ENCODE measurements at places on chromosomes 13 and 19.

GRCh38 chr19:18785179-18786124 is 5.7 kb downstream of the COMP start:
- no peak overlapping the region for H3K4me3 ChIP-seq
- no peak overlapping the region for H3K27ac ChIP-seq
- peaks cover 24% of the 10 kb centered on the region for H3K4me1 ChIP-seq

GRCh38 chr19:13146763-13147563 is 3.2 kb downstream of the STX10 start:
- no peak overlapping the region for H3K27ac ChIP-seq
- H3K36me3 ChIP-seq: peaks cover 7% of the 10 kb centered on the region
- H3K27me3 ChIP-seq: no peaks in the 10 kb centered on the region
- peaks cover 18% of the 10 kb centered on the region for H3K4me1 ChIP-seq
- H3K4me3 ChIP-seq: no peak overlapping the region

GRCh38 chr13:31207661-31208552 is 8.1 kb downstream of the B3GLCT start:
- no peak overlapping the region for H3K27ac ChIP-seq
- H3K27me3 ChIP-seq: no peaks in the 10 kb centered on the region
- H3K4me3 ChIP-seq: no peak overlapping the region
- peaks cover 20% of the 10 kb centered on the region for H3K4me1 ChIP-seq
- no peaks in the 10 kb centered on the region for H3K36me3 ChIP-seq

GRCh38 chr13:101401196-101401595 is 15.1 kb downstream of the NALCN start:
- DNase-seq: no peak
- peaks cover 11% of the 10 kb centered on the region for H3K27me3 ChIP-seq
- H3K4me1 ChIP-seq: peaks cover 7% of the 10 kb centered on the region
- no peaks in the 10 kb centered on the region for H3K36me3 ChIP-seq
- no peak overlapping the region for H3K27ac ChIP-seq

DNA sequence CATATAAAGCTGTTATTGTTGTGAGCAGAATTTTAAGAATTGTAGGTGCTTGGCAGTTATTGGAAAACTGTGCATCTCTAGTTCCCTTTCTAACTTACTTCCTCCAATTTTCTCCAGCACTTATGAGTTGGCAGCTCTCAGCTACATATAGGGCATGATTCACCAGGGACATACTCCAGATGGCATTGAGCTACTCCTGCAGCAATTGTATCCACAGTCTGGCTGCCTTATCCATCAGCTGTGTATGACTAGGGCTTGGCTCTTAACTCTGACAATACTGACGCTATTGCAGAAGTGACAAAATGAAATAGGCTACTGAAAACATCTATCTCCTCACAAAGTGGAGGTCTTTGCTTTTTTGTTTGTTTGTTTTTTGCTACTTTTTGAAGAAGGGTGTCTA is 276.7 kb downstream of the POU4F1 start:
- no peak overlapping the region for H3K4me3 ChIP-seq
- H3K27ac ChIP-seq: no peak overlapping the region
- no peaks in the 10 kb centered on the region for H3K36me3 ChIP-seq
- H3K27me3 ChIP-seq: no peaks in the 10 kb centered on the region

- H3K36me3 ChIP-seq: no peaks in the 10 kb centered on the region
- H3K4me1 ChIP-seq: peaks cover 4% of the 10 kb centered on the region
- no peak overlapping the region for H3K4me3 ChIP-seq
- H3K27me3 ChIP-seq: no peaks in the 10 kb centered on the region
- no peak overlapping the region for H3K27ac ChIP-seq
- no peak for DNase-seq
Observed at GRCh38 chr19:38055010-38055409, 148.0 kb downstream of the SIPA1L3 start.

DNA sequence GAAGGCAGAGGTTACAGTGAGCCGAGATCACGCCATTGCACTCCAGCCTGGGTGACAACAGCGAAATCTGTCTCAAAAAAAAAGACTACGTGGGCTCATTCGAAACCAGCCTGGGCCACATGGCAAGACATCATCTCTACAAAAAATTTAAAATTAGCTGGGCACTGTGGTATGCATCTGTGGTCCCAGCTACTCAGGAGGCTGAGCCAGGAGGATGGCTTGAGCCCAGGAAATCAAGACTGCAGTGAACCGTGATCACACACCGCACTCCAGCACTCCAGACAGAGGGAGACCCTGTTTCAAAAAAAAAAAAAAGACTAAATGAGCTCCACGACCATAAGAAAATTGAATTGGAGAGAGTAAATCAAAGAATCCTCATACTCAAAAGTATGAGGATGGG is 53.1 kb downstream of the SLC7A1 start:
- H3K4me1 ChIP-seq: peaks cover 45% of the 10 kb centered on the region
- no peaks in the 10 kb centered on the region for H3K27me3 ChIP-seq
- DNase-seq: no peak
- H3K36me3 ChIP-seq: peaks cover 22% of the 10 kb centered on the region

DNA sequence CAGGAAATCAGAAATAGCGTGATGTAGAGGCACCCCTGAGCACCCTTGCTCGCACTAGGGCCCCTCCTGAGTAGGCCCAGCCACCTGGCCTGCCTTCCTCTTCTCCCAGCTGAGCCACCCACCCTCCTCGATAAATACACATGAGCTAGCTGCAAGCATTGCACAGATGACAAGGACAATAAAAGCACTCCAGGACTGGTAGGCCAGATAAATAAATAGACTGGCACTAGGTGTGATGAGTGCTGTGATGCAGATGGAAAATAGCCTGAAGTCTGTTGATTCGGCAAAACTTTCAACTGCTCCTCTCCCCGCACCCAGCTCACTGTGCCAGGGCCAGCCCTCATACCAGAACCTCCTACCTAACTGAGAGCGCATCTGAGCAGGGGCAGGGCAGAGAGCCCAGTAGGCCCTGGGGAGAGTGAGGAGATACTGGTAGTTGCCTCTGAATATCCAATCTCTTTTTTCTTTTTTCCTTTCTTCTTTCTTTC is 54.5 kb upstream of the GPI start:
- H3K27me3 ChIP-seq: no peaks in the 10 kb centered on the region
- H3K4me3 ChIP-seq: no peak overlapping the region
- H3K4me1 ChIP-seq: peaks cover 6% of the 10 kb centered on the region

GRCh38 chr13:90201202-90201601 is 1146.3 kb upstream of the MIR17HG start:
- no peaks in the 10 kb centered on the region for H3K27me3 ChIP-seq
- no peaks in the 10 kb centered on the region for H3K36me3 ChIP-seq
- no peak overlapping the region for H3K27ac ChIP-seq

DNA sequence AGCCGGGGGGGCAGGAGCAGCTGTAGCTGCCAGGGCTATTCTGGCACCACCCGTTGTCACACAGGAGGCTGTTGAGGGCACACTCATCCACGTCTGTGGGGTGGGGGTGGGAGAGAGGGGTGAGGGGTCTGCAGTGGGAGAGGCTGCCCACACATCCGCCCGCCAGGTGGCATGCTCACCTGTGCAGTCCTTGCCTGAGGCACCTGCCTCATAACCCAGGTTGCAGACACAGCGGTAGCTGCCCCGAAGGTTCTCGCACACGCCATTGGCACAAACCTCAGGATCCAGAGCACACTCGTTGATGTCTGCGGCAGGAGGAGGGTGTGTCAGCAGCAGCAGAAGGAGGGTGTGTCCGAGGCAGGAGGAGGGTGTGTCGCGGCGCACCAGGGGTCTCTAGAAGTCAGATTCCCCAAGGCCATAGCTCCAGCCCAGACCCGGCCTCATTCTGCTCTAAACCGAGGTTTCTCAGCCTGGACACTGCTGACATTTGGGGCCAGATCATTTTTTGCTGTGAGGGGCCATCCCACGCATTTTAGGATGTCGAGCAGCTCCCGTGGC is 20.3 kb downstream of the FBN3 start:
- no peak overlapping the region for H3K4me3 ChIP-seq
- no peaks in the 10 kb centered on the region for H3K36me3 ChIP-seq
- H3K4me1 ChIP-seq: no peaks in the 10 kb centered on the region
- no peaks in the 10 kb centered on the region for H3K27me3 ChIP-seq

GRCh38 chr19:5632657-5633056 is 9.8 kb downstream of the SAFB start:
- no peak overlapping the region for H3K27ac ChIP-seq
- no peaks in the 10 kb centered on the region for H3K27me3 ChIP-seq
- peaks cover 39% of the 10 kb centered on the region for H3K36me3 ChIP-seq

GRCh38 chr19:4151623-4152022 is 1.8 kb upstream of the CREB3L3 start:
- H3K4me3 ChIP-seq: no peak overlapping the region
- H3K36me3 ChIP-seq: no peaks in the 10 kb centered on the region
- H3K27ac ChIP-seq: no peak overlapping the region
- DNase-seq: no peak

DNA sequence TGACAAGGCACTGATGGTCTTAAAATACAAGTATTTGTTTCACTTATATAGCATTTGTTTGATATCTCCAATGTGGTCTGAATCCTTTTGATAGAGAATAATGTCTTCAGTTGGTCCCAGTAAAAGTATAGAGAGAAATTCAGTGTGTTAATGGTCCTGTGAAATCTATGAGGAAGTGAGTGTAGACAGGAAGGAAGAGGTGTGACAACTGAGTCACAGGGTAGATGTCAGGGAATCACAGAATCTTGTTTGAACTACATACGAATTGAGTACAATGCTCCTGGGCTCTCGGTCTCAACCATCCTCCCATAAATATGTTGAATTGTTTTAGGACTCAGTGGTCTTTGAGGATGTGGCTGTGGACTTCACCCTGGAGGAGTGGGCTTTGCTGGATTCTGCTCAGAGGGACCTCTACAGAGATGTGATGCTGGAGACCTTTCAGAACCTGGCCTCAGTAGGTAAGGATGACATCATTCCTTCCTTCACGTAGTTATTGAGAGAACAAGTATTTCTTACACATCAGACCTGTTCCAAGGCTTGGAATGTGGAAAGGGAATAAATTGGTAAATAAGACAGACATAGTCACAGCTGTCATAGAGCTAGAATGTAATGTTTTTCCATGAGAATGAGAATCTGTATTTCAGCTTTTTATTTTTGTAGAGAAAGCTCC is 9.1 kb downstream of the ZNF555 start:
- H3K36me3 ChIP-seq: peaks cover 61% of the 10 kb centered on the region
- H3K27ac ChIP-seq: no peak overlapping the region
- no peaks in the 10 kb centered on the region for H3K4me1 ChIP-seq

DNA sequence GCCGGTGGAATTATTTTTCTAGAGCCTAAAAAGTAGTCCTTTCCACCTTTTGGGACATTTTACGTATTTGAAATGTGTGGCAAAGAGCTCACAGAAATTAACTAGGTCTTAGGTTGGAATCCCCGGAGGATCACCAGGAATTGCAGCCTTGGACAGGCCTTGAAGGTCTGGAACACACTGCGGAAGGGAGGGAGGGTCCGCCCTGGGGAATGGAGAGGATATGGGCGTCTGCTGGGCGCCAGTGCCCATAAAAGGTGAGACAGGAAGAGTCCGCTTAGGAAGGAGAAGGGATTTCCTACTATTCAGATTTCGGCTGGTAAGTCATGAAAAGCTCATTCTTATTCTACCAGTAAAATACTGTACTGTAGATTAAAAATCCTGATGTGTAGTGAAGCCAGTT is 111.9 kb downstream of the COL4A2 start:
- H3K36me3 ChIP-seq: no peaks in the 10 kb centered on the region
- no peak overlapping the region for H3K4me3 ChIP-seq
- H3K4me1 ChIP-seq: peaks cover 9% of the 10 kb centered on the region
- H3K27me3 ChIP-seq: peaks cover 72% of the 10 kb centered on the region
- no peak for DNase-seq
- H3K27ac ChIP-seq: no peak overlapping the region

- H3K36me3 ChIP-seq: no peaks in the 10 kb centered on the region
- H3K27ac ChIP-seq: no peak overlapping the region
Observed at GRCh38 chr13:74870865-74871264, 611.1 kb downstream of the TBC1D4 start.

GRCh38 chr19:1580957-1581356 is 11.7 kb downstream of the MBD3 start:
- H3K36me3 ChIP-seq: peaks cover 18% of the 10 kb centered on the region
- no peak overlapping the region for H3K4me3 ChIP-seq
- no peaks in the 10 kb centered on the region for H3K4me1 ChIP-seq
- no peak overlapping the region for H3K27ac ChIP-seq
- H3K27me3 ChIP-seq: no peaks in the 10 kb centered on the region

DNA sequence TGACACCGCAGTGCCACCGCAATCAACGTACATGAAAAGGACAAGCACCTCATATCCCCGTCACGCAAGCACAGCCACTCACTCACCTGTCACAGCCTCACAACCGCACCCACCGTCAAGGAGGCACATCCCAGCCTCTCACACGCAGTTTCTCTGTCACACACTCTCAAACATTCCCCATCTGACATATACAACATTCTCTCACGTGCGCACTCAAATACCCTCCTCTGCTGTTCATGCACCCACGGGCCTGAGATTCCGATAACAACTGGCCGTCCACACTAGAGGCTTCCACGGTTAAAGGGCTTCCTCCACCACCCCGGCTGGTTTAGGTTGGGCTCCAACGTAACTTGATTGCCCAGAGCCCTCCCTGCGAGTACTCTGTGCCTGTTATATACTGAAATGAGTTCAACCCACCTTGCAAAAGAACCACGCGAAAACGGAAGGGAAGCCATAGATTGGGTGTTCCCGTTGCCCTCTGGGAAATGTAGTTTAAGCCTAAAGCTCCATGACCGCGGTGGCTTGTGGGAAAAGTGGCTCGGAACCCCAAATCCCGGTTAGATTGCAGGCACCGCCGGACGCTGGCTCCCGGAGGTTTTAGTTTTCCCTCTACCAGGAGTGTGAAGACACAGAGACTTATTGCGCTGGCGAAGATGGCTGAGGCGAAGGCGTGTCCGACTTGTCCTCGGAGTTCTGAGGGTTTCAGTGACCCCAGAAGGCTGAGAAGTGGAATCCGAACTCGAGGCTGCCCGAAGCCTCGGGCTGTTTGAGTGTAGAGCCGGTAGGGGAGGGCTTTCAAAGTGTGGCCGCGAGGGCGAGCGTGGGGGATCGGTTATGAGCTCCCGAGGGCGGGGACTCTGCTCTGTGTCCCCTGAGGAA is at the start of gene ZNF573:
Gene ZNF573 (minus strand): TSS at position 460 of the 879 bp plus-strand sequence. CDS start 5,857 bp downstream, outside the sequence.
- H3K4me3 ChIP-seq: peak within 1 kb of the TSS; percentile 89
- H3K4me1 ChIP-seq: peaks cover 22% of the 10 kb centered on the region
- peak within 1 kb of the TSS; percentile 90 for H3K27ac ChIP-seq
- H3K36me3 ChIP-seq: peaks cover 41% of the 10 kb centered on the region
- H3K27me3 ChIP-seq: no peaks in the 10 kb centered on the region

DNA sequence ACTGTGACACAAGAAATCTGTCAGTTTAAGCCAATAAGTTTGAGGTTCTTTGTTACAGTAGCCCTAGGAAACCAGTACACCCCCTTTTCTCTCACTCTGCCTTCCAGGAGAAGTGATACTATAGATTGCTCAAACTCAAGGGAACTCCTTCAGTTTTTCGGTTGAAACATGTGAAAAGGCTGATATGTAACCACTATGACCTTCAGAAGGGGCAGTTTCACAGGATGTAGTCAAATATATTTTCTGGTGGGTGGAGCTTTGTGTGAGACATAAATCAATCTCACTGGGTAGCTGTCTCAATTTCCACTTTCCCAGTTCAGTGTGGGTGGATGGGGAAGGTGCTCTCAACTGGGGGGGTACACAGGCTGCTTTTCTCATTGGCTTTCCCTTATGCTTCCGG is 41.7 kb downstream of the HTR2A start:
- H3K27ac ChIP-seq: no peak overlapping the region
- no peak overlapping the region for H3K4me3 ChIP-seq
- H3K27me3 ChIP-seq: peaks cover 20% of the 10 kb centered on the region

- peak overlapping the region; percentile 98 for H3K4me3 ChIP-seq
- H3K27me3 ChIP-seq: no peaks in the 10 kb centered on the region
- peaks cover 38% of the 10 kb centered on the region for H3K4me1 ChIP-seq
- H3K36me3 ChIP-seq: peaks cover 14% of the 10 kb centered on the region
- peak overlapping the region; percentile 90 for H3K27ac ChIP-seq
Observed at GRCh38 chr19:10718205-10719196, 622 bp downstream of the DNM2 start.

- H3K27me3 ChIP-seq: no peaks in the 10 kb centered on the region
- H3K4me1 ChIP-seq: no peaks in the 10 kb centered on the region
- peak; percentile 18 for DNase-seq
- no peak overlapping the region for H3K4me3 ChIP-seq
- no peaks in the 10 kb centered on the region for H3K36me3 ChIP-seq
Observed at GRCh38 chr19:6032381-6032780, 54.4 kb upstream of the RANBP3 start.

All from activated CD8-positive, alpha-beta memory T cell treated with anti-CD3 and anti-CD28 coated beads, Interleukin-2, amount 10 ng/mL, durations not matched to agents 7 days and 5 days (primary cell).